ENCODE measurements at places on chromosomes 6 and 20.

- no peak for DNase-seq
Measured at GRCh38 chr6:2351807-2352431, 106.5 kb upstream of the GMDS start.

- DNase-seq = no peak
Measured at GRCh38 chr6:1654054-1654453, 44.3 kb downstream of the FOXC1 start.

DNA sequence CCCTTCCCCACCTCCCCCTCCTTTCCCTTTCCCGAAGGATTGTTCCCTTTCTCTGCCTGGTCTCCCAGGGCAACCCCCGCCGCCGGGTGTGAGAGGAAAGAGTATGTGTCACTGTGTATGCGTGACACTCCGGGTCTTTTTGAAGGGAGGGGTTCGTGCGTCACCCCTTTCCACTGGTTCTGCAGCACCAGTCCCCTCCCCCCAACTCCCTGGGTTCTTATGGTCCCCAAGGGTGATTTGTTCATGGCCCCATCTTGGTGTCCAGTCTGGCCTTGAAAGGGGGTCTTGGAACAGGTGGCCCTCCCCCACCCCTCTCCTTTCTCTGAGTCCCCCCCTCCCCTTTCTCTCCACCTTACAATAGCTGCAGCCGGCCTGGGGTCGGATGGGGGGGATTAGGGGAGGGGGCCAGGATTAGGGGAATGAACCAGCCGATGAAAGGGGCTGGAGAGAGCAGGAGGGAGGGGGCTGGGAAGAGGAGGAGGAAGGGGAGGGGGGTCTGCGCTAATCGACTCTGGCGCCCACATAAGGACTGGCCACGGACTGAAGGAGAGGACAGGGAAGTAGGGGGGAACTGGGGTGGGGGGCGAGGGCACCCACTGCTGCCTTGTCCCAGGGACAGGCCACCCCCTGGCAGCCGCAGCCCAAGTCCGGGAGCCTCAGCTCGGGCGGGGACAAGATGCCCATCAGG is 1.3 kb upstream of the RING1 start:
- no peak for DNase-seq

DNA sequence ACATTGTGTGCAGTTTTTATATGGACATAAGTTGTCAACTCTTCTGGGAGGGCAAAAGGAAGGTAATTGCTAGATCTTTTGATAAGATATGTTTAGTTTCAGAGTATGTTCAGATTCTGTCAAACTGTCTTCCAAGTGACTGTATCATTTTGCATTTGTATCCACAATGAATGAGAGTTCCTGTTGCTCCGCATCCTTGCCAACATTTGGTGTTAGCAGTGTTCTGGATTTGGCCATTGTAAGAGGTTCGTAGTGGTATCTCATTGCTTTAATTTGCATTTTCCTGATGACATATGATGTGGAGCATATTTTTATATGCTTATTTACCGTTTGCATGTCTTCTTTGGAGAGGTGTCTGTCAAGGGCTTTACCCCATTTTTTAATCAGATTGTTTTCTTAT is 150.2 kb downstream of the CDKAL1 start:
- DNase-seq = no peak

GRCh38 chr20:38084425-38084951 is 50.9 kb downstream of the RPRD1B start:
- no peak for DNase-seq

DNA sequence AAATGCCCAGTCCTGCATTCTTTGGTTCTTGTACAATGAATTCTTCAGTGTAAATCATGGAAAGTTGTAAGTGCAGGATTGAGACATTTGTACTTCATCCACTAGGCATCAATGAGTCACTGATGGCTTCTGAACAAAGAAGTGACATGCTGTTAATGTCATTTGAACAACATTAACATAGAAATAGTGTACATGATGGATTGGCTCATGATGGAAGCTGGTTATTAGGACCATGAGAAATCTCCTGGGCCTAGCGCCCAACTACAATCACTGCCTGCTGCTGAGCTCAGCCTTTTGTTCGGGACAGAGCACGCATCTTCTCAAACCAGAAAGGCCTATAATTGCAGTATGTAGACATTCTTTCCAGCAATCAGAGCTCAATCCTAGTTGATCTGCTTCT is 316.8 kb upstream of the TSHZ2 start:
- DNase-seq = no peak

- no peak for DNase-seq
Measured at GRCh38 chr6:135876058-135876457, 24.6 kb downstream of the PDE7B start.

GRCh38 chr6:166610069-166610468 is 17.0 kb downstream of the RPS6KA2 start:
- peak; percentile 7 for DNase-seq

GRCh38 chr6:55694148-55694547 is 115.2 kb upstream of the HMGCLL1 start:
- no peak for DNase-seq

DNA sequence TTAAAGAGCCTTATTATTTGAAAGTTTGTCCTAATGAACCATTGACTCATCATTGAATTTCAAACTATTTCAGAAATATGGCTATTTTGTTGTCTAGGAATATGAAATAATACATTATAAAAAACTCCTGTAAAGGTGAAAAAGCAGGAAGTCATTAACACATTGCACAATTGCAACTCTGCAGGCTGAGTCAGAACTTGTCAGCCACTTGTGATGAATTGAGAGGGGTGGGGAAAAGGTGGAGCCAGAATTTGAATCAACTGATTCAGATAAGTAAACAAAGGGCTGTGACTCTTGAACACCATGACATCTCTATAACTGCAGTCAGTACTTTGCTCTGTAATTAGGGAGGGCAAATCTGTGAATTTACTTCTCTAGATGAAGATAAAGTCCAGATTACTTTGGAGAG is 6.0 kb downstream of the C6orf141 start:
- no peak for DNase-seq

DNA sequence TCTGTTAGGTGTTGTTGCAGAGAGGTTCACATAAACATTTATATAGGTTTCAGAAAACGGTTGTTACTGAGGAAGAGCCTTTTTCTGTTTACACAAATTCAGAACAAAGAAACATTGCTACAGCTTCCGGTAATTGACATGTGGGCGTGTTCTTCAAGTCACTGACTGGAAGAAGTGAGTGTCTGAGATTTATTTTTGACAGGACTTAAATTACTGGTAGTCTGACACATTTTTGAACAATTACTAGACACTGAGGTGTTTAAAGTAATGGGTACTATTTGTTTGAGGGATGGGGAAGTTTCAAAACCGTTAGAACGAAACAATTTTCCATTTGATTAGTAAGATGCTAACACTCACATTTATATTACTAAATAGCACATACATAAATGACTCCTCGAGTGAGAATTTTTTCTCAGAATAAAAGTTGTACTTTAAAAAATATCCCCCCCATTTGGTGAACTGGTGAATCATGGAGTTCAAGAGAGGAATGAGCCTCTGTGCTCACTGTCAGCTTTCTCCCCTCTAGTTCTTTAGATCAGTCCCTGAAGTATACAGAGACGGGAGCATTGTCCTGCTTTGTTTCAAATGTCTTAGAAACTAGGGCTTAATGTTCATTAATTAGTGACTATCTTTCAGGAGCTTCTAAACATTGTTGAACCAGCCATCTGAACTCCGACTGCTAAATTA is 98.7 kb downstream of the TSHZ2 start:
- no peak for DNase-seq

- DNase-seq = no peak
Measured at GRCh38 chr6:82781620-82782204, 283.9 kb downstream of the UBE3D start.

DNA sequence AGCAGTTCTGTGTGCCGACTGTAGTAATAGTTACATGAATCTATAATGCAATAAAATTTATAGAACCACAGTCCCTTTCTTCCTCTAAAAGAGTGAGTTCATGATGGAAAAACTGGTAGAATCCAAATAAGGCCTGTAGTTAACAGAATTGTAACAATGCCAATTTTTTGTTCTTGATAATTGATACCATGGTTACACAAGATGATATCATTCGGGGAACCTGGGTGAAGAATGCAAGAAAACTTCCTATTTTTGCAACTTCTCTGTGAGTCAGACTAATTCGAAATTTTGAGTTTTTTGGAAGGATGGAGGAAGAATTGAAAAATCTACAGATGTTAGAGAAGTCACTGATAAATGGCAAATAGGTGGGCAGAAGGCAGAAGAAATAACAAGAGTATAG is 381.8 kb downstream of the CDKAL1 start:
- no peak for DNase-seq

DNA sequence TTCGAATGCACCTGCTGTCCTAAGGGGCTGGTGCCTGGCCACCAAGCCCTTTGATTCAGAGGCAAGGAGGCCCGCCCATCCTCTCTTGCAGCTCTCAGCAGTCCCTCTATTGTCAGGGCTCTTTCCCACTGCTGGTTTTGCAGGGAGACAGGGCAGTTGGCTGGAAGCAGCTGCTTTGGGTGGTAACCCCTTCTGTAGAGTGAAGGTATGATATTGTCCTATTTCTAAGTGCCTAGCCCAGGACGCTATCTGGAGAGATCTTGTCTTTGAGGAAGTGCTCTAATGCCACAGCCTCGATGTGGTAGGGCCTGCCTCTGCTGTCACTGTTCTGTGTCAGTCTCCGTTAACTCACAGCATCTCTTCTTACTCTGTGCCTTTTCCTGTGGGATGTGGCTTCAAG is 5.6 kb downstream of the PLCG1 start:
- no peak for DNase-seq

DNA sequence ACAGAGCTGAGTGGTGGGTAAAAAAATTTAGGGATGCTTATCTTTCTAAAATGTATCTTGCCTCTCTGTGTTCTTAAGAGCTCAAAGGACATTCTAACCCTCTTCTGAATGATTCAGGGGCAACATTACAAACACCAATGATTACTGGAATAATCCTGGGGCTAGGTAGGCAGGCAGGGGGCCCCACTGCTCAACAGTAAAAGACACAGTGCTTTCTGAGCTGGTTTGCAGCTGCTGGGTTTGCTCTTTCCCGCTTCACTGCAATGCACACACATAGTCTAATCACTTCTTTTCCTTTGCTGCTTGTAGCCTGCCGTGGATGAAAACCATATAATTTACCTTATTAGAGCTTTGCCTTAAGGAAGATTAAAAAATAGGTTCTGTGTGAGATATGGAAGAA is 23.9 kb downstream of the CLDN20 start:
- no peak for DNase-seq

GRCh38 chr20:58810116-58810878 is 40.4 kb downstream of the GNAS-AS1 start:
- DNase-seq = no peak

DNA sequence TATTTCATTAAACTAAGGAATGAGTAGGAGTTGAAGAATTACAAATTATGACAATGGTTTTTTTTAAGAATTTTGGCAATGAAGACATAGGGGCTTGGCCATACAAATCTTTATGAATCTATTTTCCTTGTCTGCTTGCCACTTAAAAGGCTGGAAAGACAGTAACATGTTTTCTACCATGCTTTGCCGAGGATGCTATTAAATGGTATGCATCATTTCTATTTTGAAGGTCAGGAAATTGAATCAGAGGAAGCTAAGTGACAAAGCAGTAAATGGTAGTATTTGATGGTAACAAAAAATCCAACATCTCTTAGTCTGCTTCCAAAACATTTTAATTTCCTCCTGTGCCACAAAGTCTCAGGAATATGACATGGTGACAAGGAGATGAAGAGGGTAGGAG is 287.2 kb downstream of the RFPL4B start:
- DNase-seq = no peak

- no peak for DNase-seq
Measured at GRCh38 chr6:79993012-79993910, 11.2 kb upstream of the TTK start.

DNA sequence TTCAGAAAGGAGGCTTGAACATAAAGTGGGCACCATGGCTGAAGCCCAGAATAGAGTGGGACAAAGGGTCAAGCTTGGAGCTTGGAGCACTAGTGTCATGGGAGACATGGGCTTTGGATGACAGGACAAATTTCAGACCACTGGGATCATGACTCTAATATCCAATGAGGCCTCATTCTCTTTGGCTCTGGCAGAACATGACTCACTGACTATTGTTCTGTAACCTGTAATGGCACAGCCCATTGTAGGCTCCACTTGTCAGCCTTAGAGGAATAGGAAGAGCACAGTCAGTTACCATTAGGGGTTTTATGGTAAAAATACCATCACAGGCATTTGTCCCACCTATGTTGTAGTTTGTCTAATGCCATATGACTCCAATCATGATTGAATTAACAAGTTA is 34.0 kb upstream of the MMS22L start:
- no peak for DNase-seq

- no peak for DNase-seq
Measured at GRCh38 chr6:165833355-165833754, 170.3 kb upstream of the PDE10A start.

- no peak for DNase-seq
Measured at GRCh38 chr20:49608752-49609670, 41.1 kb upstream of the PTGIS start.

DNA sequence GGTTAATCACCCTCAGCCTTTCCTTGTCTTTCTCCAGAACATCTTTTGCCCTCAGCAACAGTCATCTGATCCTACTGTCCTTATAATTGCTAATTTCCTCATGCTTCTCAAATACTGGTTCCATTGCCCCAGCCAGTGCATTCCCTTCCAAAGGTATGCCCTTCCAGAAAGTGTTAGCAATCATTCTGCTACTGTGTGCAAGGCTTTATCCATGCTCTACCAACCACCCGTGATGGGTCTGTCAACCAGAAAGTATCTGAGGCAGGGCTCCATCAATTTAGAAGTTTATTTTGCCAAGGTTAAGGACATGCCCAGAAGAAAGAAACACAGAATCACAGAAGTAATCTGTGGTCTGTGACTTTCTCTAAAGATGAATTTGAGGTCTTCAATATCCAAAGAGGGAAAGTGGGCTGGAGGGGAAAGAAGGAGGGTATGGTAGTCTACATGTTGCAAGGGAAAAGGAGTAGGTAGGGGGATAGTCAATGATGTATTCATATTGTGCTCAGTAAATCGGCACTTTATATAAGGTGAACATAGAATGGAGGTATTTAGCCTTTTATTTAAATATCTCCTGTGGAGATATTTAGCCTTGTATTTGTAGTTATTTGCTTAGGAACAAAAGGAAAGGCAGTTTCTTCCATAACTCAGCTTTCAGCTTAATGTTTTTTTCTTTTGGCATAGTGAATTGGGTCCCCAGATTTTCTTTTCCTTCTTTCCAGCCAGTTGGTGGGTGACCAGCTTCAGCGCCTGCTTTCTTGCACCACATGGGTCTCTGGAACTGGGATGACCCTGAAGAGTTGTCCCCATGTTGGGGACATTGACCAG is 35.2 kb upstream of the PAQR8 start:
- DNase-seq = no peak

Data from right atrium auricular region (tissue), 2 donors.